ENCODE measurements at places on chromosomes 16 and 17.

DNA sequence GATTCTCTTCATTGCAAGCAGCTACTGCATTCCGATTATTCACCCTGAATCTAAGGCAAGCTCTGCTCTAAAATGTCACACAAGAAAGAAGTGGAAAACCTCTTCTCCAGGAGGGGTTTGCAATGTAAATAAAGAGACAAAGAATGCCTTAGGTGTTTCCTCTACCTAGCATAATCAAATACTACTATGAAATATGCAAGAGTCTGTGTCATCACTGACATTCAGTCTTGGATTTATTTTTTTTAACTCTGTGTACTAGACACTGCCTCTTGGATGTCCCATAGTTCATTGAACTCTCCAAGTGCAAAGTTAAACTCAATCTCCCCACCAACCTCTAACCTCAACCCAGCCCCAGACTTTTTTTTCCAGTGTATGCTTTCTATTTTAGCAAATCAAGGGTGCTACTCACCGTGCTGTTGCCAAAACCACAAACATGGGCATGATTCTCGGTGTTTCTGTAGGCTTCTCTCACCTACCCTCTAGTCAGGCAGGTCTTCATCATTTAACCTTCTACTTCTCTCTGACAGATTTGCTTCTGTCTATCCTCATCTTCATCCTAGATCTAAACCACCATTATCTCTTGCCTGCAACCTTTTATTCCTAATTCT, 329.1 kb downstream of the CDH13 start:
- no peak for DNase-seq

DNA sequence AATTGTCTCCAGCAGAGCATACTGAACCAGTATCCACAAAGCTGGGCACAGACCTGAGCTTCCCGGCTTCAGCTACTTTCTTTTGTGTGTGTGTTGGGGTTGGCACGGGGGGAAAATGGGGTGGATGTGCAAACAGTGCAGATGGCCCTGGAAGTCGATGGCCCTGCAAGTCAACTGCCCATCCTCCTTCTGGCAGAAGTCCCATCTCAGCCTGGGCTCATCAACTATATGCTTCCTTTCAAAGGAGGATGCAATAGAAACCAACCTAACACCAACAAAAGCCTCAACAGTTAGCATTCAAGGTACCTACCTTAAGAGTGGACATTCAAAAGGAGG, 55.7 kb downstream of the SOX9 start:
- DNase-seq: no peak

- peak; percentile 60 for DNase-seq
These were observed 201.7 kb upstream of the NLRP1 start for GRCh38 chr17:5785867-5786509.

DNA sequence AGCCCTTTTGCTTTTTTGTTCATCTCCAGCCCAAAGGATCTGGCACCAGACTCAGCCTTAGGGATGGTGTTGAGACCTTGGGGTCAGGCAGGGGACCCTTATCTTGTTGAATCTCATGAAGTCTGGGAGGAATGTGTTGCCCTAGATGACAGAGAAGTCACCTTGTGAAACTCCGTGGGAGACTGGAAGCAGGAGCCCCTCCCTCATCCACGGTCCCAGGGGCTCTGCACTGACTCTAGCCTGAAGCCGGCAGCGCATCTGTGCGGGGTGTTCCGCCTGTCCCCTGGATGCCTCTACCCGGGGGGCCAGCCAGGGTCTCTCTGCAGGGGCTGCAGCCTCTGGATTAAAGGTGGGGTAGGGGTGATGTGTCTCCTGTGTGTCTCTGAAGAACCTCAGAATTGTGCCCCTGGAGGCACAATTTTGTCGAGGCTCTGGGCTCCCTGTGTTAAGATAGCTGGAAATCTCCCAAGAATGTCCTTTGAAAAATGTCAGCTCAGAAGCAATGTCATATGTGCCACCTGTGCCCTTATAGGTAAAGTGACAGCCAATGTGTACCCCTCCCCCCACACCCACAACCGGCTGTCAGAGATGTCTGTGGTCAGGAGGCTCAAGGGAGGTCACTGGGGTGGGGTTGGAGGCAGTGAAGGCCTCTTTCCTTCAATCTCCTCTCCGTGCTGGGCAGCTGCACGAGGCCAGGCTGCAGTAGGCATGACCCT, 32.1 kb upstream of the CDC42EP4 start:
- peak; percentile 12 for DNase-seq

DNA sequence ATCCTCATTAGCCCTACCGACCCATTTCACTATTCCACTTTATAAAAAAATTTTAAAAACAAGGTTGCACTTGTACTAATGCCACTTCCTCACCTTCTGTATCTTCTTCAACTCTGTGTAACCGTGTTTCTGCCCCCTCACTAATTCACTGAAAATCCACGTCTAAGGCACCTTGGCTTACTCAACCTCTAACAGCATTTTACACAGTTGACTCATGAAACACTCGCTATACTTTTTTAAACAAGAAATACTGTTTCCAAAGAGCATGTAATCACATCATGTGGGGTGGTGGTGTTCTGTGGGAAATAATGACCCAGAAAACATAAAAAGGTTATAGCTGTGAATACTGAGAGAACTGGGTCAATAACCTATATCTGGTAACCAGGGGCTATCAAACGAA, 79.9 kb downstream of the NCOR1 start:
- DNase-seq: no peak

DNA sequence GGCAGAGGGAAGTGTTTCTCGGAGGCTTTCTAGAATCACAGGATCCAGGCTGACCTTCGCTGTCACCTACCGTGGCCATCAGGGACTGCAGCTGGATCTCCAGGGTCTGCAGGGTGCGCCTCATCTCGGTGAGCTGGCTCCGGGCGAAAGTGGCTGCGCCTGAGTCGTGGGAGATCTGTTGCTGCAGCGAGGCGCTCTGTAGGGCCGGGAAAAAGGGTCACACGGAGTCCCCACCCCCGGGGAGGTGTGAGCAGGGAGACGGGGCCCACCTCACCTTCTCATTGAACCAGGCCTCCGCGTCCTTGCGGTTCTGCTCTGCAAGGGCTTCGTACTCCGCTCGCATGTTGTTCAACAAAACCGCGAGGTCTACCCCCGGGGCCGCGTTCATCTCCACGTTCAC, 2.9 kb downstream of the KRT28 start:
- no peak for DNase-seq

DNA sequence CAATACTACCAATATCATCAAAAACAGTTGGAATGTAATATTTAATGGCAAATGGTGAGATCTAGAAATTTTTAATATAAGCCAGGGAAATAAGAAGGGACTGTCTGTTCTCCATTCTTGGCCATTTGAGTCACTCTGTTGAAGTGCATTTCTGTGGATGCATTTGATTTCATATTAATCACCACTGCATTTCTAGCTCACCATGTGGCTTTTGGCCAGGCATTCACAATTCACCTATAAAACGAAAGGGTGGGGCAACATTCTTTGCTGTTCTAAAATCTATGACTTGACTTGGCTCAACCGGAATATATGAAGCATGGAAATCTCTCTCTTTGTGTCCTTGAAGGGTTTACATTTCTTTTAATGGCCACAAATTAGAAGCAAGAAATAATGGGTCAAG, 483.0 kb downstream of the SLC39A11 start:
- DNase-seq: peak; percentile 52

GRCh38 chr17:82148997-82149396, 51.0 kb upstream of the FASN start:
- no peak for DNase-seq

GRCh38 chr16:3092501-3092941, 6.6 kb downstream of the ZSCAN10 start:
- no peak for DNase-seq

Data from EL (cell line).